ENCODE measurements at places on chromosomes 6 and 20.

GRCh38 chr6:170093658-170094596 is 197.0 kb downstream of the DLL1 start:
- no peak for DNase-seq

GRCh38 chr6:168865-169455 is 123.3 kb upstream of the DUSP22 start:
- DNase-seq, result no peak

- DNase-seq, result no peak
These were observed 55.2 kb upstream of the TBC1D7 start for GRCh38 chr6:13383328-13384163.

- DNase-seq, result no peak
These were observed 35.8 kb downstream of the ZBTB9 start for GRCh38 chr6:33490198-33490597.

GRCh38 chr6:20664250-20664649 is 130.0 kb downstream of the CDKAL1 start:
- no peak for DNase-seq

DNA sequence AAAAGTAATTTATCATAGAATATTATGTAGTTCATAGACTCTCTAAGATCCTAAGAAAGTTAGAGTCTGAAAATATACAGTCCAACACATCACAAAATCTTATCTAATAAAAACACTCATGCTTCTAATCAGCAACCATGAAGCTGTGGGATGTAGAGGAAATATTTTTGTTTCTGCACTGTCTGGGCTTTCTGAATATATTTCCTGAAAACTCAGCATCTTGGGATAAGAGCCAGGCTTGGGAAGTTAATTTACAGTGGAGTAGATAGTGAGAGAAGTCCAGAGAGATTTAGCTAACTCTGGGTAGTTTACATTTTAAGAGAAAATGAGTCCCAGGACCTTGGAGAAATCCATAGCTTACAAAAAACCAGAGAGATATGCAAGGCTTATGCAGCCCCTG is 150.4 kb upstream of the BMP5 start:
- no peak for DNase-seq

GRCh38 chr6:133092771-133093170 is 148.4 kb upstream of the EYA4 start:
- no peak for DNase-seq

DNA sequence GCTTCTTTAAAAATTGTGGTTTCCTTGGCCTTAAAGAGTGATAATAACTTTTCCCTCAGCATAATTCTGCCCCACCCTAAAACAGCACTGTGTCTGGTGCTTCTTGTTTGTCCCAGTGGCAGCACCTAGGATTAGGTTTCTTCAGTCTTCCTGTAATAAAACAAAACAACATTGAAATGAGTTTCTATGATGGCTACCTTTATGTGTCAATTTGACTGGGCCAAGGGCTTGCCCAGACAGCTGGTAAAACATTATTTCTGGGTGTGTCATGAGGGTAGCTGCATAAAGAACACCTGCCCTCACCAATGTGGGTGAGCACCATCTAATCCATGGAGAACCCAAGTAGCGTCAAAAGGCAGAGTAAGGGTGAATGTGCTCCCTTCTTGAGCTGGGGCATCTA is 117.8 kb downstream of the QRSL1 start:
- no peak for DNase-seq

GRCh38 chr6:111844376-111844775 is 28.9 kb downstream of the FYN start:
- DNase-seq, result no peak

DNA sequence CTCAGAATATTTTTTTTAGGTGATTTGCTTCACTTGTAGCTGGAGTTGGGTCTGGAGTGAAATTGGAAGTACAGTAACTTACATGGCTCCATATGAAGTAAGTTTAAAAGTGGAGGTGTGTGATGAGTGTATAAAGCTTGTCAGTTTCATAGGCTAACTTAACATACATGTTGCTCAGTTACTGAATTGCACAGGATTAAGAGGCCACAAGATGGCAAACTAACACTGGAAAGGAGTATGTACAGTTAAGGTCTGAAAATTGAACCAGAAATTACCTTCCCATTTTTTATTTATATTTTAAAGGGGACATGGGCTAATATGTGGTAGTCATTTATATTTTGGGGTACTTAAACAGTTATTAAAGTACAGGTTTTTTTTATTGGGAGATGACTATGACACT is 45.3 kb upstream of the SMIM8 start:
- no peak for DNase-seq

DNA sequence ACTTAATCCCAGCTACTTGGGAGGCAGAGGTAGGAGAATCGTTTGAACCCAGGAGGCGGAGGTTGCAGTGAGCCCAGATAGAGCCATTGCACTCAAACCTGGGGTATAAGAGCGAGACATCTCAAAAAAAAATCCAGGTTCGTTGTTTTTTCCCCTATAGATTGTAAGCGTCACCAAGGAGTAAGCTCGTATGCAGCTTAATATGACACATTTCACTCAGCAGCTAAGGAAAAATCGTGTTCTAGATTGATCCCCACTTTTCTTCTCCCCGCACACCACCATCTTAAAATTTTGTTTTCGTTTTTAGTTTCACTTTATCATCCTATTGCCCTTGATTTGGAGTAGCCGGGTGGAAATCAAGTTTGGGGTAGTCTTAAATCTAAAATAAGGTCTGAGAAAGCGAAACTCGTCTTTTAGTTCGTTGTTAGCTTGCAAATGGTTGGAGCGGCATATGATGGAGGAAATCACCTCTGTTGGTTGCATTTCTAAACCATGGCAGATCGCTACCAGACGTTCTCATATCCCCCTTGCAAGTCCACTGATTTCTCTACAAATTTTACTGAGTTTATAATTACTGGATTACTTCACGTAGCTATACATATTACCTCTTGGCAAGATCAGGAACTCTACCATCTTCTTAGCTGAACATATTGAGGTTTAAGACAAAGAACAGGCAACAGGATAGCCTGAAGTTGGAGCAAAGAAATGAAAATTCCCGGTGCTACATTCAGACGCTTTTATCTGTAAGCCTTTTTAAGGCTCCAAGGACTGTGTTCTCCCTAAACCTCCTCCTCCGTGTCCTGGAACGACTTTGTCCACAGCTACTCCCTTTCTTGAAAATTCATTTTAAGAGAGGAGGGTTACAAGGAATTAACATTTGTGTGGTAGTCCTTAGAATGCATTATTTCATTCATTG is 91.1 kb upstream of the BTN3A2 start:
- DNase-seq, result no peak

DNA sequence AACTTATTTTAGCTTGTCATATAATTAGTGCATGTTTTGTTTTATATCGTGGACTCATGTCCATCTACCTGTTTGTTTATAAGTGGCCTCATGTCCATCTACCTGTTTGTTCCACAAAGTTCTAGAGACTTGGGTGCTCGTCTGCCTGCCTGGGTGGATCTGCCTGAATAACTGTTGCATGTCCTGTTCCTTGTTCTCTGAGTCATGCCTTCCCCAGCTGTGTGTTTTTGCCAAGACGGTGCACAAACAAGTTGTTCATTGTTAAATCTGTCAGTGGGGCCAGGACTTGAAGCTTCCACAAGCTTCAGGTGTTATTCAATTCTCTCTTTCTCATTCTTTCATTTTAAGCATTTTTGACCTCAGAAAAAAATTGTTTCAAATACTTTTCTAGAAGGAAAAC is 358.0 kb upstream of the CITED2 start:
- no peak for DNase-seq

- no peak for DNase-seq
These were observed 331 bp upstream of the UFL1 start for GRCh38 chr6:96521306-96521643.

DNA sequence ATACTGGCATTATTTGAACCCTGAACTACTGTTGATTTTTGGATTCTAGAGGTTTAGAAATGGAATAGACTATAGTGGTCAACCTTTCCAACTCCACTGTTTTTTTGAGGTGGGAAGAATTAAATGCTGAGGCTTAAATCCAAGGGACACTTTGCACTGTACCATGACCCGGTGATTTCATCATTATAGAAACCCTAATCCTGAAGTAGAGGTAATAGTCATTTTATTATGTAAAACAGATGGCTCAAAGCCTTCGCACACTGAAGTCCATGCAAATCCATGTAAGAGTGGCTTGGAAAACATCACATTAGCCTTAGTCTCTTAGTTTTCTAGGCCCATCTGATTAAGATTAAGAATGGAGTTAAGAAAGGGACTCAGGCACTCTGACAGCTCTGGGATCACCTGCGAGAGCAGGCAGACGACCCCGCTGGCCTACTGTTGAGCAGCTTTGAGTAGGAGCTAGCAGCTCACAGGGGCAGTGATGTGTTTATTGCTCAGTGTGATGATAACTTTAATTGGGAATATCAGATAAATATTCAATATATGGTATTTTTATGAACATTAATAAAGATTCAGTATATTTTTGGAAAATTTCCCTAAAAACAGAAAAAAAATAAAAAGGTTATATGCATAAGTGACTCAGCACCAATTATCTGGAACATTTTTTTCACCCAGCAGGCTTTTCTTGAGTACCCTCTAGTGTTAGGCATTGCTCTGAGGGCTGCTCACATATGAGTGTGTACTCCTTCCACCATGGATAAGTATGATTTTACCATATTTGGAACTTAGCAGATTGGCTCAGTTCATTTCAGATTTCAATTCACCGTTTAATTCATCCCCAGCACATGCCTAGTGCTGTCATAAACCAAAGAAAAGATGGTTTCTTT is 13.4 kb downstream of the SLX4IP start:
- DNase-seq, result no peak

DNA sequence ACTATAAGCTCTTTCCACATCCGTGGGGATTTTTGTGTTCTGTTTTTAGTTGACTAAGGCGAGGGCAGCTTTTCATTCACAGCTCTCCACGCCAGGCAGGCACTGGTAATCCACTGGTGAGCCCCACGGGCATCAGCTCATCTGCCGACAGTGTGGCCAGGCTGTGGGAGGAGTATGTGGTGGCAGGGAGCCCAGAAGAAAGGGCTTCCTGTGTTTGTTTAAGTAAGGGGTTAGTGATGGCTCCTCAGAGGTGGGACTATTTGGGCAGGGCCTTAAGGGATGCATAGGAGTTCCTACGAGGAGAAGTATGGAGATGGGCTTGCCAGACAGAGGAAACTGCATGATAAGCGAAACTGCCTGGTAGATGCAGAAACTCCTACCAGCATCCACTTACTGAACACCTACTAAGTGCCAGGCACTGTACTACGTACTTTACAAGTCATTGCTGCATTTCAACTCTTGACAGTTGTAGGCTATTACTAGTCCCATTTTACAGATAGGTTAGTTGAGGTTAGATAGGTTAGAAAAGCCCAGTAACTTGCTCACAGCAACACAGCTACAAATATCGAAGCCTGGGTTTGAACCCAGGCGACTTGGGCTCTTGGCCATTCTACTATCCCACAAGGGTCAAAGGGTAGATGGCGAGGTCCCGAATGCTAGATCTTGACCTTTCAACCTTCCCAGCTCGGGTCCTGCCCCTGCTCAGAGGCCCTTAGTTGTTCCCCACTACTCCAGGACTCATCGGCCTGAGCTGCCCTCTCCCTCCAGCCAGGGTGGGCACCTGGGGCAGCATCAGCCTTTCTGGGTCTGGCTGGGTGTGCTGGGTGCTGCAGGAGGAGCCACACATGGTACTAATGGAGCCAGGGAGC is 55.1 kb downstream of the CEBPB start:
- DNase-seq, result no peak

DNA sequence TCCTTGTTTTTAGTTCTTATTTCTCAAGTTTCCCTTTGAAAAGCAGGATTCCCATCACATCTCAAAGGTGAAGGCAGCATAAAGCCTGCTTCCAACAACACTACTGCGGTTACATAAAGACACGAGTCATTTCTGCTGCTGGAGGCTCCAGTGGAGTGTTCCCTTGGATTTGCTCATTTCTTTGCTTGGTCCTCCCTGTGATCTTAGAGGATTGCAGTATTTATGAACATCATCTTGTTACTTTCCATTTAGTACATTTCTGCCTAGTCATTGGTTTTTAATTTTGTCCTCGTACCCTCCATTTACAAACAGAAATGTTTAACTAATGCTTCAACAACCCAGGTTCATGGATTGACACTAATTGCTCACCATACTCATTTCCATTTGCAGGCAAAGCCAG is 298.8 kb downstream of the ZNF217 start:
- no peak for DNase-seq

GRCh38 chr20:32911355-32911754 is 52.6 kb downstream of the EFCAB8 start:
- DNase-seq, result no peak

GRCh38 chr20:3710703-3711483 is 1.5 kb downstream of the SIGLEC1 start:
- DNase-seq, result peak; percentile 64

DNA sequence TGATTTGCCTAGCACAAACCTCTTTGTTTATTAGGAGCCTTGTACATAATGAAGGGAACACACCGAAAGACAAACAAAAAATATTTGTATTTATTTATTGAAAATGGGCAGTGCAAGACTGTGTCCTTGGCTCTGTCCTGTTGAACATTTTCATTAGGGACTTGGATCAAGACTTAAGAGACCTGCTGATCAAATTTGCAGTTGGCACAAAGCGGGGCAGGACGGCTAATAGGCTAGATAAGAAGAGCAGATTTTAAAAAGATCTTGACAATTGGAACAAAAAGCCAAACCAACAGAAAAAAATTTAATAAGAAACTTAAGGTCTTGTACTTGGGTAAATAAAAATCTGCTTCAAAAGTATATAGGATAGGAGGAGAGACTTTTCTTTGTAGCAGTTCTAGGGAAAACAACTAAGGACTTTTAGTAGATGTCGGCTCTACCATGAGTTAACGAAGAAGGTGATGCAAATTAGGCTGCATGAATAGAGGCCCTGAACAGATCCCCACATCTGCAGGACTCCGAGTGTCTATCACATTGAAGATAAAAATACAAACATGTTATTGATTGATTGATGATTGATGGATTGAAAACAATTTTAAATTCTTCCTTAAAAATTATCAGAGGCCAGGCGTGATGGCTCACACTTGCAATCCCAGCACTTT is 124.1 kb upstream of the SPACA1 start:
- DNase-seq, result no peak

GRCh38 chr20:46088409-46089166 is 1.2 kb downstream of the NCOA5 start:
- no peak for DNase-seq

DNA sequence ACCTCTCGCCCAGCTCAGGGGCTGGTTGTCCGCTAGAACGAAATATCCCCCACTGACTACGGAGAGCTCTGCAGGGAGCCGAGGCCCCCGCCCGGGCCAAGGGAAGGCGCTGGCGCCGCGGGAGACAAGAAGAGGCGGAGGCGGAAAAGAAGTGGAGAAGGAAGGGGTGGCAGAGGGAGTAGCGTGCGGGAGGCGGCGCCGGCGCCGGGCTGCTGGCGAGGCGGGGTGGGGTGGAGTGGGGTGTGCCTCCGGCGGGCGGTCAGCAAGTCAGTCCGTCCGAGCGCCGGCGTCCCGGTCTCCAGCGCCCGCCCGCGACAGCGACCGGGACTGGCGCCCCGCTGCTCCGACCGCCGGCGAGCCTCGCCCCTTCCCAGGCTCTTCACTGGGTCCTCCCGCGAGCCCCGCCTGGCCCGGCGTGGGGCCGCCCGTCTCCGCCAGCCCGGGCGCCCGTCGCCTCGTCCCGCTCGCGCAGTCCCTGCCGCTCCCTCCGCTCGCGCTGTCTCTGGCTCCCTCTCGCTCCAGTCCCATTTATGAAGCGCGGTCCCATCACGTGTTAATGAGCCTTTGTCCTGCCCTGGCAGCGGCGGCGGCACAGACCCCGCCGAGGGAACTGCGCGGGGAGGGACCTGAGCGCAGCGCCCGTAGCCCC is at the start of gene CNR1:
TSS of gene CNR1 (minus strand) at position 504 of the 649 bp plus-strand sequence. CDS start 21,073 bp downstream, outside the sequence.
- no peak for DNase-seq

GRCh38 chr20:37711994-37712964 is 18.4 kb downstream of the CTNNBL1 start:
- no peak for DNase-seq

GRCh38 chr6:159233365-159234101 is 64.3 kb downstream of the FNDC1 start:
- DNase-seq, result no peak

GRCh38 chr20:49887251-49888211 is 27.8 kb downstream of the SPATA2 start:
- DNase-seq, result no peak
